Activated T-cell treated with anti-CD3 and anti-CD28 coated beads, Interleukin-2, amount 50 U/mL, for 1 hour (primary cell): ENCODE measurements at places on chromosomes 3 and 15.

- DNase-seq: no peak
Observed at GRCh38 chr3:133093366-133093765, 55.2 kb downstream of the TMEM108 start.

- no peak for DNase-seq
Observed at GRCh38 chr3:89114841-89115223, 7.4 kb downstream of the EPHA3 start.

DNA sequence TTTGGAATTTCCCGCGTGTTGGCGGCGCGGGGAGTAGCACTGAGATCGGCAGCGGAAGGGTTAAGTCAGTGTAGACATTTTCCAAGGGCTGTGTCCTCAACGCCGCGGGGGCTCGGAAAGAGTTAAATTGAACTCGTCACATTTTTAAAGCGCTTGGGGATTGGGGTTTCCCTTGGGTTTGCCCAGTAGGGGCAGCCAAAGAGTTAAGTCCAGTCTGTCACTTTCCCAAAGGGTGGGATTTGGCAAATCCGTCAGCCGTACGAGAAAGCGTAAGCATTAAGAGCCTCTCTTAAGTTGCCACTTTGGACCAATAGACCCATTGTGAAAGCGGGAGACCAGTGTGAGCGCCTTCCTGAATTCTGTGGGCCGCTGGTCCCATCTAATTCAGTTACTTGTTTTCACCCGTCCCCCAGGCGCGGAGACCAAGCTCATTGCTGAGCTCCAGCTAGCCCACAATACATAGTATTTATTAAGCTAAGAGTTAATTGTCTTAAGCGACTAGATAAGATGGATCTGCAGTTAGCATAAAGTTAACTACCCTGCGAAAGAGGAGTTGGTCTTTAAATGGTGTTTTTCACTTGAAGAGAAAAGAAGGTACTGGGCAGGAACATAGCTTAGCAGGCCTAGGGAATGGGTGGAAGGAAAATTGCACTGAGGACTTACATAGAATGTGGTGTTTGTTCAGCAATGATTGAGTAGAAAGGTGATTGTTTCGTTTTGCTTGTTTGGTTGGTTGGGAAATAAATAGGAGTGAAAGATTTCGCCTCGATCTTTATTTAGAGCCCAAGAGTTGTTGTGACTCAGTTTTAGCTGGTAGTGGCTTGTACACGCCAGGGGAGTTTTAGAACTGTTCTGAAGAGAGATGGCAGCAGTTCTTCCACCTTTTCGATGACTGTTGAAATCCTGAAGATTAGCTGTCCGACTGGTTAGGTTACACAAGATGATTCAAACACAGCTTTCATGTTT lies 932 bp downstream of the ARL8B start:
- DNase-seq: peak; percentile 36

DNA sequence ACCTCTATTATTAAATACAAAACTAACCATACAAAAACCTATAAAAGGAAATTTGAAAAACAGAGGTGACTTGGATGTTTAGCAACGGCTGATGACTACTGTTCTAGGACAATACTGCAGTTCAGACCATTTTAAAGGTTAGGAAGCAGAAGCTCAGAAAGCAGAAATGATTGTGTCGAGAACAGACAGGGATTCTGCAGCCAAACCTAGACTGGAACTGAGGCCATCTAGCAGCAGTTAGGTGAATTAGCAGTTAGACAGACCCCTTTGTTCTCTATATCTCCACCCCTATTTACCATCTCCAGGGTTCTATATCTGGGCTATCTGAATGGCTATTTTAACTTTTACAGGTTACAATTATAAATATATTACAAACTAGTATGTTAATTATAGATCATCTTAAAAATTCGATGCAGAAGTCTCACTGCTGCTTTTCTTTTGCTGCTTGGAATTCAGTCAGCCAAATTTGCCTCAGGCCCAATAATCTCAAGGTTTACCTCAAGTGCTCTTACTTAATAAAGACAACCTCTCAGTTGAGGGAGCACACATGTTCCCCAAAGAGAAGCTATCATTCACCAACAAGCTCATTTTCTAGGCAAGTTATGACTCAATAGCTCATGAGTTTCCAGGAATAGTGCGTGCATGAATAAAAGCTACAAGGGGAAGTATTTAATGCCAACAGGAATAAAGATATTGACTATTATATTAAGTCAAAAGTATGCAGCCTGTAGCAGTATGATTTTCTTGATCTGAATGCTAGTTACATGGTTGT lies 9.3 kb upstream of the IL1RAP start:
- no peak for DNase-seq

DNA sequence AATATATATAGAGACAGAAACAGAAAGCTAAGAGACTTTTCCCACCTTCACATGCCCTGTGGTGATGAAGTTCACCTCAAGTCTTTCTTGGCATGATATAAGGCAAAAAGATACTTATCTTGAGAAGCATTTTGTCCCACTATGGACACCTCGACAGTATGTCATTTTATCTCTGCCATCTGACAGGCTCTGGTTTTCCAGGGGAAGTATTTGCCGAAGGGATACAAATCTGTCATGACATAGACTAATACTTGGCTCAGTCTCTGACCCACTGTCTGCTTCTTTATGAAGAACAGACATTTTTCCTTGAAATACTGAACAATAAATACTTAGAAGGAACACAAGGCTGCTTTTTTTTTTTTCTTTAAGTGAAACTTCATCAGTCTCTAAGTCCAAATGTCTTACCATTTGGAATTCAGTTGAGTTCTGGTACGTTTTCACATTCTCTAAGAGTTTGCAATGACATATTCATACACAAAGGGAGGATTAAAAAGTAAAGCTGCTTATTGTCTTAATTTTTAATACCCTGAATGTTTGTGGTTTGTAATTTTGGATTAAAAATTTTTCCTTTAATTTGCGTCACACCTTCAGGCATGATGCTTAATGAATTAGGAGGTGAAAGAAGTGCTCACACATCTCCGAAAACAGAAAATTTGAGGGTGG lies 87.8 kb upstream of the LMOD3 start:
- DNase-seq: no peak

GRCh38 chr3:70818145-70818544 lies 505.7 kb upstream of the MDFIC2 start:
- no peak for DNase-seq

- peak; percentile 40 for DNase-seq
Observed at GRCh38 chr3:172153335-172153861, 114.0 kb downstream of the FNDC3B start.

GRCh38 chr3:123067689-123068600 lies 1.1 kb downstream of the PDIA5 start:
- DNase-seq: no peak

GRCh38 chr3:139377378-139377777 lies 12.1 kb downstream of the COPB2 start:
- DNase-seq: no peak

DNA sequence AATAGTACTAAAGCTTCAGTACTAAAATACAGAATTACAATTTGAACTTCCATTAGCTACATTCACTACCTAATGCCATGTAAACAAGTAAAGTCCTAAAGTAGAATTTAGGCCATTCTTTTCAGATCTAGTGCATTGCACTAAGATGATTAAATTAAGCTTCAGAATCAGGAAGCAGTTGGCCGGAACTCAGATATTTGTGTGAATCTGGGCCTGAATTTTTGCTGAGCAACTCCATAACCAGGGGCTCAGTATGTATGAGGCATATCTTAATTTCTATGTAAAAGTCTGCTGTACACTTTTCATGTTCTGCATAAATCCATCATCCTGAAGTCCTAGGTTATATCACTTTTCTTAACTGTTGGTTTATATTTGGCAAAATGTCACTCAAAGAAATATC lies 246.4 kb downstream of the RBMS3 start:
- no peak for DNase-seq

GRCh38 chr3:150830094-150830681 lies 67.2 kb upstream of the SIAH2 start:
- DNase-seq: no peak

DNA sequence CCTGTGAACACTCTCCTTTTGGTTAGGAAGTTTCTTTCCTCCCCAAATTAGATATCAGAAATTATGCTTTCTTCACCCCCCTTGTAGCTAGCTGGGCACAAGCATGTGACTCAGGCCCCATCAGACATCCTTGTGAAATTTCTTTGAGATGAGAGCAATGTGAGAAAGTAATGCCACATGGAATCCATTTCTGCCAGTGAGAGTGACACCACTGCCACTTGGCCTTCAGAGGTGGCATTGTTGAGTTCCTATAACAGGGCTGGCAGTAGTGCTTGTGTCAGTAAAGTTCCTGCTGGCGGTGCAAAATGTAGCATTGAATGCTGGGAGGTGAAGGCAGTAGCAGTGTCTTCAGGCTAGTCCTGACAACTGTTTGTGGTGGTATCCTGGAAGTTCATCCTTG lies 80.7 kb upstream of the ZNF280D start:
- no peak for DNase-seq

- DNase-seq: peak; percentile 33
Observed at GRCh38 chr15:90062023-90062442, 40.2 kb downstream of the IDH2 start.

DNA sequence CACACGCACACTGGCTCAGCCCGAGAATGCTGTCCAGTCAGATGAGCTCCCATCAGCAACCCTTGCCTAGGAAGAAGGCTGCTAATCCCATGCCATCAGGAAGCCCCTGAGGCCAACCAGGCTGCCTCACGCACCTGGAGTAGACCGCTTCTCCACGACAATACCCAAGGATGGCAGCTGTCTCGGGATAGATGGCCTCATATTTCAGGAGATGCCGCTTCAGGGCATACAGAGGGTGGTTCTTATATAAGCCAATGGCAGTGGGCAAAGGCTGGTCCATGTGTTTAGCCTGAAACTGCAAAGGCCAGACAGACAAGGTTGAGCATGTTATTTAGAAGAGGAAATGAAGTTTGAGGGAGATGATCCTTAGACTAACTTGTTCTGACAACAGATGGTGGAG lies 22.2 kb downstream of the XPC start:
- DNase-seq: no peak

DNA sequence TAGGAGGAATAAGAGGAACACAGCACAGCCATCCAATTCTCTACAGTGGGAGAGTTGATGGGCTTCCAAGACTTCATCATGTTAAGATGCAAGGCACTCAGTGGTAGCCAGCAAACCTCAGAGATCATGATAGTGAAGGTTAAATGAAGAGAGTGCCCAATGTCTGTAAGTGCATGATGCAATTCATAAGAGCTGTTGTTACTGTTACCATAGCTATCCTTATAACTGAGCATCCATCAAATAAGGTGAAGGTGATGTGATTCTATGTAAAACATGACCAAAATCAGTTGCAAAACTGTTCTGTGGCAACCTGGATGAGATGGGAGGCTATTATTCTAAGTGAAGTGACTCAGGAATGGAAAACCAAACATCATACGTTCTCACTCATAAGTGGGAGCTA lies 289.7 kb downstream of the MAGI1 start:
- DNase-seq: no peak

DNA sequence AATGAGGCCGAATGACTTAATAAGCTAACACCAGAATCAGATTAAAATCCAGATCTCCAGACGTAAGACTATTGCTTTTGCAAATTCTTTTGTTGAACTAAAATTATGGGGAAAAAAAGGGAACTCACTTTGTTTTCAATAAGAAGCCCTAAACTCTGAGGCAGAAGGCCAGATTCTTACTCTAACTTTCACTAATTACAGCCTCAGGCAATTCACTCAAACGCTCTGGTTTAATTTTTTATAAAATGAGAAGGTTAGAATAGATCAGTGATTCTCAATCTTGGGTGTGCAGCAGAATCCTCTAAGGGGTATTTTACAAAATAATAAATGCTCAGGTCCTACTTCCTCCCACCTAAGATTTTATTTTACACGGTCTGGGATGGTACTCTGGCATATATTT lies 38.1 kb downstream of the C3orf70 start:
- no peak for DNase-seq
